ENCODE measurements at places on chromosomes 7 and 10.

DNA sequence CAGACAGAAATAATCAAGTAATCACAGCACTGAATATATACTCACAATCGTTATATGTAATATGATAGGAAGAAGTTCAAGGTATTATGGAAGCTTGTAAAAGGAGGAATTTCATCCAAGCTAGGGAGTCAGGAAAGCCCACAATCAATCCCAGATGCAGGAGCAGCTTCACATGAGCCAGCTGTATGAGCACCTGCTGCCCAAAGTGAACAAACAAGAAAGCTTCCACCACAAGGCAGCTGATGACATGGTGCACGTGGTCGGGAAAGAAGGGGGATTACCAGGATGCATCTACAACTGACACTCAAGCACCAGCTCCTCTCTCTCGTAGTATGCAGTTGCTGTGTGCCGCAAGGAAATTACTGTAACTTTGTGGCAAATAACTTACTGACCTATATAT lies 225.2 kb downstream of the XPNPEP1 start:
- no peak for DNase-seq

DNA sequence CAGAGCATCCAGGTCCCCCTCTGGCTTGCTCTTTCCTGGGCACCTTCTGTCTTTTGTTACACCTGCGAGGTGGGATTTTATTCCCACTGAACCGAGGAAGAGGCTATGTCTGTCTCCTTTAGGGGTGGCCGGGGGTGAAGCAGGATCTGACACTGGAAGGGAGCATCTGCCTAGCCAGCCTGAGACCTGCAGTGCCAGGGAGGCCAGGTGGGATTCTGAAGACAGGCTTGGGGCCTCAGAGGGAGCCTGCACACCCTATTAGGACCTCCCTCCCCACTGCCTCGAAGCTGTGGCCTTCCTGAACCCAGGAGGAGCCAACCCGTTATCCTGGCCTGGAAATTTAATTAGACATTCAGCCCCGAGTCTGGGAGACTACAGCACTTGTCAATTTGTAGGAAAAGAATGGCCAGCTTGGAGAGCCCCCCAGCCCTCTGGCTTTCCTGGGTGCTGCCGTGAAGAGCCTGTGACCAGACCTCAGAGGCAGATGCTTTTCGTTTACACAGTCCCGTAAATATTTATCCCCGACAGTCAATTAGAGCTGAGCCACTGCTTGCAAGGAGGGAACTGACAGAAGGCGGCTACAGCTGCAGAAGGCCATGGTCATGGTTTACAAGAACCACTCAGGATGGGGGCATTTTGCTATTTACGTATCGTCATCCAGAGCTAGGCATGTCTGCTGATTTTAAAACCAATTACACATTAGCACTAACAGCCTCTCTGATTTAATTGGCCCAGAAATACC lies 19.7 kb downstream of the CHAT start:
- no peak for DNase-seq

DNA sequence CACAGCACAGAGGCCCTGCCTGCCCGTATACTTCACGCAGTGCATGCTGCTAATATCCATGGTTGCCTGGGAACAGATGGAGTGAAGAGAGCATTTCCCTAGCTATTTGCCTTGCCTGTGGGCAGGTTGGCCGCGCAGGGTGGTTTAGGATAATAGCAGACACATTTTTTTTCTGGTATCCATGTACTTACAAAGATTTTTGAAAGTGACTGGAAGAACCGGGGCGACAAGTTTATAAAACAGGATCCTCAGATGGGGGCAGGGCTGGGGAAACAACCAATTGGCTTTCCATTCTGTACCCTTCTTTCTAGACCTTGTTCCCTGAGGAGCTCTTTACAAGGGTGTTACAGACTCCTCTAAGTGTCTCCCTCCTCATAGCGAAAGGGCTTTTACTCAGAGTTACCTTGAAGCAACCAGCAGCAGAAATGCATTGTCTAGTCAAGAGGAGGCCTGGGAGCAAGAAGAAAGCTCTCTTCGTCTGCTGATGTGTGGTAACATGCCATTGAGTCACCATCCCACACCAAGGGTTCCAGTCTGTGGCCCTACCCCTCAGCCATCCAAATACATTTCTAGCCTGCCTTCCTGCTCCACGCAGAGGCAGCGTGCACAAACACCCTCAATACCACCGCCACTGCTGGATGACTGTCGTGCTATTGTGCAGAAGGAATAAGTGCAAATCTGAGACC lies 31.5 kb downstream of the MTURN start:
- DNase-seq: no peak

- DNase-seq: no peak
Measured at GRCh38 chr7:7771452-7771851, 53.0 kb upstream of the RPA3 start.

GRCh38 chr7:1367501-1368183 lies 91.6 kb downstream of the MICALL2 start:
- no peak for DNase-seq

DNA sequence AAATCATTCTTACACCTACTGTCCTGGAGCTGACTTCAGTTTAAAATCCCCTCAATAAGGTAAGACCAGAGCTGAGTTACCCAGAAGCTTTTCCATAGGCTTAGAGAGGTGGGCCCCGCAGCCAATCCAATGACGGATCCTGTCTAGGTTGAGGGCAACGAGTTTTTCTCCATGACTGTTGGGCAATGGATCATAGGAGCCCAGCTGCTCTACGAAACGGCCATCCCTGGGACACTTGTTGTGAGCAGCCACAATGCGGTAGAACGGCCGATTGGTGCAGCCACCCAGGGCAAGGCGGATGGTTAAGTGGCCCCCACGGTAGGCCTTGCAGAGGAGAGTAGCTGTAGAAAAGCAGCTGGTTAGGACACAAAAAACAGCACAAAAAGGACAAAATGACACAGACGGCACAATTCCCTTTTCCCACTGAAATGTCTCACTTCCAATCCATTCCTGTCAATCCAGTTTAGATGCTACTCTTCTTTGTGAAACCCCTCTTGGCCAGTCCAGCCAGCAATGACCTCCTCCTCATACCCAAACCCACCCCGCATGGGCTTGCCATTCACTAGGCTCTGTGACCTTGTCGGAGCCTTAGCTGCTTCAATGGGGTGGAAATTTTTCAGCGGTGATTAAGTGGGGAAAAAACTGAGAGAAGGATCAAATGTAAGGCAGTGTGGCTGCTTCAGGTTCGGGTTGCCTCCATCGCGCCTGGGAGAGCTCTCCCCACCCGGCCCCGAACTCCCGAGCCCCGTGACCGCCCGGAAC lies 580 bp downstream of the MRPS16 start:
- DNase-seq: no peak

- no peak for DNase-seq
Measured at GRCh38 chr7:35037211-35037525, at the start of gene DPY19L1. Gene DPY19L1 (minus strand): TSS chr7:35037485. CDS start chr7:35037394, 91 bp downstream.

- no peak for DNase-seq
Measured at GRCh38 chr7:5630670-5631069, 150.8 kb downstream of the RNF216 start.
